ENCODE measurements at places on chromosomes 7 and 10.

DNA sequence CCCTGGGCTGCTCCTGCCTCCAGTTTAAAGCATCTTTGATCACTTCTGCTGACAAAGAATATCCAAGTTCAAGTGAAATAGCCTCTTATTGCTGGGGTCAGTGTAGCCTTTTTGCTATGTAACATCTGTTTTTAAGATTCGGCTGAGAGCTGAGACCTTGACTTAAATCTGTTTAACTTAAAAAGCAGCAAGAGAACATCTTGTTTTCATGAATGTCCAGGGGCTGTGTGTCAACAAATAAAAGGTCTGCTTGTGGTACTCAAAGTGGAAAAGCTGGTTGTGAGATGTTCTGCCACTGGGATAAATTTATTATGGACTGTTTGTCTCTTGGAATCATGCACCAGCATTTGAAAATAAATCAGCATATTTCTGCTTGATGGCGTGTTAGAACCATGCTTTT is 73.2 kb downstream of the CALD1 start:
- H3K4me1 ChIP-seq: peaks cover 28% of the 10 kb centered on the region
- no peaks in the 10 kb centered on the region for H3K27me3 ChIP-seq
- no peak overlapping the region for H3K27ac ChIP-seq

DNA sequence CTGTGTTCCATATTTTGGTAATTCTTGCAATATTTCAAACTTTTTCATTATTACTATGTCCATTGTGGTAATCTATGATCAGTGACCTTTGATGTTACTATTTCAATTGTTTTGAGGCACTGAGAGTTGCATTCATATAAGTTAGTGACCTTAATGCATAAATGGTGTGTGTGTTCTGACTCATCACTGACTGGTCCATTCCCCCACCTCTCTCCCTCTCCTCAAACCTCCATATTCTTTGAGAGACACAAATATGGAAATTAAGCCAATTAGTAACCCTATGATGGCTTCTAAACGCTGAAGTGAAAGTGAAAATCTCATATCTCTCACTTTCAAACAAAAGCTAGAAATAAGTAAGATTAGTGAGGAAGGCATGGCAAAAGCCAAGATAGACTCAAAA is 739.6 kb downstream of the CCSER2 start:
- no peak overlapping the region for H3K27ac ChIP-seq
- no peaks in the 10 kb centered on the region for H3K27me3 ChIP-seq
- no peaks in the 10 kb centered on the region for H3K36me3 ChIP-seq
- H3K4me1 ChIP-seq: no peaks in the 10 kb centered on the region
- no peak overlapping the region for H3K4me3 ChIP-seq
- no peak for DNase-seq

DNA sequence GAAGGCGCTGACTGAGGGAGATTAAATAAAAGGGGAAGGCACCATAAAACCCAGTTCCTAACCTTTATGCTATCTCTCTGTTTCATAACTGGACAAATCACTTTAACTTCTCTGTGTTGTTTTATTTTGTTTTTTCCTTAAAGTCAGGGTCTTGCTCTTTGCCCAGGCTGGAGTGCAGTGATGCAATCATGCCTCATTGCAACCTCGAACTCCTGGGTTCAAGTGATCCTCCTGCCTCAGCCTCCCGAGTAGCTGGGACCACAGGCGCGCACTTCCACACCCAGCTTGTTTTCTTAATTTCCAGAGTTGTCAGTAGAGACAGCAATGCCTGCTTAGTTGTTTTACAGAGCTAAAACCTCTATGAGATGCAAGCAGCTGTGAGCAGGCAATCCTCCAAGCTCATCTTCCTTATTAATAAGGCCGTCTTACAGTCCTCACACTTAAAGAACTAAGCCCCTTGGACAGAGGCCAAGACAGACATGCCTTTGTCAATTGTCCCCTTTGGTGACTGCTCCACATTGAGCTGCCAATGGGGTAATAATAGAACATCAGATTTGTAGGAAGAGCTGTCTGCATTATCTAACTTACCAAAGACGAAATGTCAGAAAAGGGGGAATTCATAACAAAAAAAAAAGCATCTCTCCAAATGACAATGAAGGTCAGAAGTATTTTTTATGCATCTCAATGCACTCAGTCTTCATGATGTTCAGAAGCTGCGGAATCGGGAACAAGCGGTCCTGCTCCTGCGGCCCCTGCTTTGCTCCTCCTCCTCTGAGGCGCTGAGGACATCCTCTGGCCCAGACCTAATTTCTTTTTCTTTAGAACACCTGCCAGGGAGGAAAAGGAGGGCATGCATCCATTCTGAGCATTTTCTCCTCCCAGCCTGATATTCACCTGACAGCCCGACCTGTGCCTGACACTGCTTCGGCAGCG is 62.7 kb upstream of the RNF32 start:
- H3K27ac ChIP-seq: no peak overlapping the region
- H3K4me1 ChIP-seq: peaks cover 34% of the 10 kb centered on the region
- H3K4me3 ChIP-seq: no peak overlapping the region

DNA sequence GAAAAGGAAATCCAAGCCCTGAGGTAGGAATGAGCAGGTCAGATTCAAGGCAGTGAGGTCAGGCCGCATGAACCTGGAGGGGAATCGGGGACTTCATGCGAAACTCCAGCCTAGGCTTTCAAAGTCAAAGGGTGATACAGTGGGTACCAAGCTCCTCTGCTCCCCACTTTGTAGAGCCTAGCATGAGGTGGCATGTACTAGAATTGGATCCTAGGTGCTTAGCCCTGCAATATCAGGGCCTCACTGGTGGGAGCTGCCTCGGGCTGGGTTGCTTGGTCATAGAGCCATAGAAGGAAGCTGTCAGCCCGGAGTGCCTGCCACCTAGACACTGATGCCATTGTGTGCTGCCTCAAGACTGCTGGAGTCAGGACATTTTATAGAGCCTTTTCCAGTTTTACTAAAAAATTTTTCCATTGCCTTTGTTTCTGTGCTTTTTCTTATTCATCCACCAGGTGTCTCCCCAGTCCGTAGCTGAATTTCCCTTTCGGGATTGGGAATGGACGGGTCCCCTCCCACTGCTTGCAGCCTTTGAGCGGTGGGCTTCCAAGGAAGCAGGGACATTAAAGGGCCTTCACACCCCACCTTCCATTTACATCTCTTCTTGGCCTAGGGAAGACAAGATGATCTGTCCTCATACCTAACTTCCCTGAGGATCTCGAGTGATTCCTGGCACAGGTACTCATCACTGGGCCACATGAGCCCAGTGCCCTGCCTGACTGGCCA is 5.5 kb upstream of the LZTS2 start:
- peaks cover 34% of the 10 kb centered on the region for H3K36me3 ChIP-seq
- H3K4me1 ChIP-seq: peaks cover 16% of the 10 kb centered on the region
- no peak overlapping the region for H3K4me3 ChIP-seq
- no peak overlapping the region for H3K27ac ChIP-seq
- DNase-seq: no peak
- H3K27me3 ChIP-seq: no peaks in the 10 kb centered on the region

DNA sequence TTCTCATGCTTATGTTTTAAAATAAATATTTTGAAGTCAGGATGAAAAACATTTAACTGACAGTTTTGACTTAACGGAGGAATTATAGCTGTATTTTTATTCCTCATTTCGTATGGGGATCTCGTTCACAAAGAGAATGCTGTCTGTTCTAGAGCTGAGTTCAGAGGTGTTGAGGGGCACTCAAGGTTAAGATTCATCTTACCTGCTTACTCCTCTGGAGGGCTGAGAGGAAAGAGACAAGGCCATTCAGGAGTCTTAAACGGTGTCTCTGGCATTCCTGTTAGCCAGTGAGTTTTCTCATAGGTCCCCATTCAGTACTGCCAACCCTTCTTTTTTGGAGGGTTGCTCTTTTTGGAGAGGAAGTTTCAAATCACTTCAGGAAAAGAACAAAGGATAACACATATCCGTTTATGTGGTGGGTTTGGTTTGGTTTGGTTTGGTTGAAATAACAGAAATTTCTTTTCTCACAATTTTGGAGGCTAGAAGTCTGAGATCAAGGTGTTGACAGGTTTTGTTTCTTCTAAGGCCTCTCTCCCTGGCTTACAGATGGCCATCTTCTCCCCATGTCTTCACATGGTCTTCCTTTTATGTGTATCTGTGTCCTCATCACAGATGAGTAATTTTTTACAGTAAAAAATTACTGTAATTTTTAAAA is 23.1 kb downstream of the CALHM2 start:
- H3K27me3 ChIP-seq: no peaks in the 10 kb centered on the region
- peak overlapping the region; percentile 79 for H3K27ac ChIP-seq
- peaks cover 42% of the 10 kb centered on the region for H3K4me1 ChIP-seq
- H3K4me3 ChIP-seq: peak overlapping the region; percentile 62

DNA sequence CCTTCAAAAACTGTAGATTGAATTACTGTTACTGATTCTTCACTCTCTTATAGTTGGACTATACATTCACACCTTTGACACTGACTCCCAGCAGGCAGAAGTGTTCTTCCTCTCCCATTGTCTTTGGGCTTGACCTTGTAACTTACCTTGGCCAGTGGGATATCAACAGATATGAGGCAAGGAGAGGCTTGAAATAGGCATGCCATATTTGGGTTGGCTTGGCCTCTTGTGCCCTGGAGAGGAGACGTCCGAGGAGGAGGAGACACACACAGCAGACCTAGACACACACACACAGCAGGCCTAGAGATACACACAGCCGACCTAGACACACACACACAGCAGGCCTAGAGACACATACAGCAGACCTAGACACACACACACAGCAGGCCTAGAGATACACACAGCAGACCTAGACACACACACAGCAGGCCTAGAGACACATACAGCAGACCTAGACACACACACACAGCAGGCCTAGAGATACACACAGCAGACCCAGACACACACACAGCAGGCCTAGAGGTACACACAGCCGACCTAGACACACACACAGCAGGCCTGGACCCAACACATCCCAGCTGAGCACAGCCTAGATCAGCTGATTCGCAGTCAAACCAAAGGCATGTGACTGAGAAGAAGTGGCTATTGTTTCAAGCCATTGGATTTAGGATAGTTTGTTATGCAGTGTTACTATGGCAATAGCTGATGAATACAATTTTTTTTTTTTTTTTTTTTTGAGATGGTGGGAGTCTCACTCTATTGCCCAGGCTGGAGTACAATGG is 12.5 kb upstream of the GNA12 start:
- H3K27ac ChIP-seq: no peak overlapping the region
- no peak overlapping the region for H3K4me3 ChIP-seq
- H3K4me1 ChIP-seq: peaks cover under 1% of the 10 kb centered on the region
- no peaks in the 10 kb centered on the region for H3K27me3 ChIP-seq
- H3K36me3 ChIP-seq: no peaks in the 10 kb centered on the region

DNA sequence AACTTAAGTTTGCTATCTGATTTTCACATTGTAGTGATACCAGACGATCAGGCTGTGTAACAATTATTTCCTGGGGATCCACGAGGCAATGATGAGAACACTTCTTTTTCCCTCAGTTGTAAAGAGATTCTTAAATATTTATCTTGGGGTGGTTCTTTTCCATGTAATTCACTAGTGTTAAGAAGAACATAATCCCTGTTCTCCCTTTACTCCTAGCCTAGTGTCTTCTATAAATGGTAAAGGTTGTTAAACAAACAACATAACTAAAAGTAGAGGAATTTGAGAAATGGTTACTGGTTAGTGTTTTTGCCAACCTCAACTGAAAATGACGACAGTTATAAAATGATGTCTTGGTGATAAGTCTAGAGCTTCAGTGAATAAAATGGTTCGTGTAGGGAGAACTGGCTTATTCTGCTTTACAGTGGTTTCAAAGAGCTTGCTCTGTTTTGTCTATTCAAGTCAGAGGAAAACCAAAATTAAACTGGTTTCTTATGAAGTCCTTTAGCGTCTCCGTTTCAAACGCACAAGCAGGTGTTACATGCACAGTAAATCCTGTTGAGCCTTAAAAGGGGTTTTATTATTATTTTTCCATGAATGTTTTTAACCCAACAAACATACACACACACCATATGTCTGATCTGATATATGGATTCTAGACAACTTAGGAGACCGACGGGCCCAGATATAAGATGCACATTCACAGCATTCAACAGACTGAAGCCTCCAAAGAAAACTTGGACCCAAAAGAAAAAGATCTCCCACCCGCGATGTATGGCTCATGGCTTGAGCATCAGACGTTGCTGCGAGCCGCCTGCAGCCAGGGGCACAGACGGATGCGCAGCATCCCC is 1.1 kb downstream of the TBX20 start:
- no peak for DNase-seq
- no peak overlapping the region for H3K27ac ChIP-seq
- H3K4me3 ChIP-seq: peak overlapping the region; percentile 76
- no peaks in the 10 kb centered on the region for H3K36me3 ChIP-seq
- peaks cover 15% of the 10 kb centered on the region for H3K4me1 ChIP-seq
- peaks cover 91% of the 10 kb centered on the region for H3K27me3 ChIP-seq

DNA sequence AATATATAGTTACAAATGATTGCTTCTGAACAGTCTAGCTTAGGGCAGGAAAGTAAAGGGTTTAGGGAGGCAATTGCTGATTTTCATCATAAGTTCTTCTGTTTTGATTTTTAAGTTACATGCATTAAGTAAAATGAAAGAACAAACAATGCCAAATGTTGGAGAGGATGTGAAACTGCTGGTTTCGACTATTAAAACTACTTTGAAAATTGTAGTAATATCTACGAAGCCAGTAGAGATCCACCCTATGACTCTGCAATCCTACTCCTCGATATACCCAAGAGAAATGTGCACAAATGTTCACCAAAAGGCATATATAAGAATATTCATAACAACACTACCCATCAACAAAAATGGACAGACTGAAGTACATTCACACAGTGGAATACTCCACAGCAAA is 24.3 kb downstream of the PDZD8 start:
- H3K27me3 ChIP-seq: no peaks in the 10 kb centered on the region
- DNase-seq: no peak
- peaks cover 22% of the 10 kb centered on the region for H3K4me1 ChIP-seq
- H3K27ac ChIP-seq: no peak overlapping the region
- no peak overlapping the region for H3K4me3 ChIP-seq
- peaks cover 4% of the 10 kb centered on the region for H3K36me3 ChIP-seq

- DNase-seq: no peak
- no peak overlapping the region for H3K27ac ChIP-seq
- no peaks in the 10 kb centered on the region for H3K4me1 ChIP-seq
- no peak overlapping the region for H3K4me3 ChIP-seq
- H3K36me3 ChIP-seq: no peaks in the 10 kb centered on the region
Measured at GRCh38 chr10:28200775-28201174, 102.1 kb downstream of the MPP7 start.

DNA sequence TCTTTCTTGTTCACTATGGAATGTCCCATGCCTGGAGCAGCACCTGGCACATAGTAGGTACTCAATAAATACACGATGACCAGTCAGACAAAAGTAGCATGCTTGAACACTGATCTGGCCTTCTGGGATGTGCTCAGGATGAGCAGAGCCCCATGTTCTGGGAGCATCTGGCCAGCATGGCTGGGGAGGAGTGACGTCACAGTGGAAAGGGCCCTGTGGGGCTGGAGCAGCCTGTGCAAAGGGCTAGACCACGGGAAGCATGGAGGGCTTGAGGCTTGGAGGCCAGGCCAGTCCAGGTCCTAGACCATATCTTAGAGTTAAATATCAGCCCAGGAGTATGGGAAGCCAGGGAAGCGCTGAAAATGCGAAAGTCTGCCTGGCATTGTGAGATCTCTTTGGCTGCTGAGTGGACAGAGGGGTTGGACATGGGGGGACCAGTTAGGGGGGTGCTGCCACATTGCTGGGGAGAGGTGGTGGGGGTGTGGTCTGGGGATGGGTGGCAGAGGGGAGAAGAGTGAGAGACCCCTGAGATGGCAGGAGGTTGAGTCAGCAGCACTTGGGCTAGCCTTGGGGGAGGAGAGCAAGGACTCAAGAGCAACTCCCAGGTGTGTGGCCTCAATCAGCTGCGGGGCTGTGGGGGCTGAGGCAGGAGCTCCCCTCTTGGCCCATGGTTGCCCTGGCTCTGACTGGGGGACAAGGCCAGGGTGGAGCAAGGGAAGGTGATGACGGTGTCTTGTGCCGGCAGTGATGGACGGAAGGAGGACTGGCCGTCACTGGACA is 34.9 kb downstream of the ZCCHC24 start:
- no peak overlapping the region for H3K4me3 ChIP-seq
- H3K27ac ChIP-seq: no peak overlapping the region
- H3K4me1 ChIP-seq: peaks cover 2% of the 10 kb centered on the region
